ENCODE measurements at places on chromosomes 1 and 21.
A peak's percentile ranks its signal among the peaks of the same experiment; 100 is the strongest.

DNA sequence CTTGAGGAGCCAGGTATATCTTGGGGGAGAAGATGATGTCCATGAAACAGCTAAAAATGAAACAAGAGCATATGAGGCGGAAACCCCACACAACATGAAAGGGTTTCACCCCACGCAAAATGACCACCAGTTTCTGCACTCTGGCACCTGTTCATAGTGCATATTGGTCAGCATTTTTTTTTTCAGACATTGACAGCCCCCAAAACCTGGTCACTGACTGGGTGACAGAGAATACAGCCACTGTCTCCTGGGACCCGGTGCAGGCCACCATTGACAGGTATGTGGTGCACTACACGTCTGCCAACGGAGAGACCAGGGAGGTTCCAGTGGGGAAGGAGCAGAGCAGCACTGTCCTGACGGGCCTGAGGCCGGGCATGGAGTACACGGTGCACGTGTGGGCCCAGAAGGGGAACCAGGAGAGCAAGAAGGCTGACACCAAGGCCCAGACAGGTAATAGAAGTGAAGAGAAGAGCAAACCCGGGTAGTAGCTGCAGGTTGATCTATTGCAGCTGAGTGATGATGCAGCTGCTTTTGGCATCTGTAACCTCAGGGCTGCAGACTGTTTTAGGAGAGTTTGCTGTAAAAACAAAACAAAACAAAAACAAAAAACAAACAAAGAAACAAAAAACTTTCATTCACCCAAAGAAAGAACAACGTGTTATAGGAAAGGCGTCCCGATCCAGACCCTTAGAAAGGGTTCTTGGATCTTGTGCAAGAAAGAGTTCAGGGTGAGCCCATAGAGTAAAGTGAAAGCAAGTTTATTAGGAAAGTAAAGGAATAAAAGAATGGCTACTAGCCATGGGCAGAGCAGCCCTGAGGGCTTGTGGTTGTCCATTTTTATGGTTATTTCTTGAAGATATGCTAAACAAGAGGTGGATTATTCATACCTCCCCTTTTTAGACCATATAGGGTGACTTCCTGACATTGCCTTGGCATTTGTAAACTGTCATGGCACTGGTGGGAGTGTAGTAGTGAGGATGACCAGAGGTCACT is 51.0 kb downstream of the TNN start:
- no peak for DNase-seq

GRCh38 chr1:42748021-42748420 is 8.0 kb upstream of the CLDN19 start:
- DNase-seq: no peak

GRCh38 chr21:46570631-46571030 is 34.3 kb downstream of the S100B start:
- DNase-seq: no peak

DNA sequence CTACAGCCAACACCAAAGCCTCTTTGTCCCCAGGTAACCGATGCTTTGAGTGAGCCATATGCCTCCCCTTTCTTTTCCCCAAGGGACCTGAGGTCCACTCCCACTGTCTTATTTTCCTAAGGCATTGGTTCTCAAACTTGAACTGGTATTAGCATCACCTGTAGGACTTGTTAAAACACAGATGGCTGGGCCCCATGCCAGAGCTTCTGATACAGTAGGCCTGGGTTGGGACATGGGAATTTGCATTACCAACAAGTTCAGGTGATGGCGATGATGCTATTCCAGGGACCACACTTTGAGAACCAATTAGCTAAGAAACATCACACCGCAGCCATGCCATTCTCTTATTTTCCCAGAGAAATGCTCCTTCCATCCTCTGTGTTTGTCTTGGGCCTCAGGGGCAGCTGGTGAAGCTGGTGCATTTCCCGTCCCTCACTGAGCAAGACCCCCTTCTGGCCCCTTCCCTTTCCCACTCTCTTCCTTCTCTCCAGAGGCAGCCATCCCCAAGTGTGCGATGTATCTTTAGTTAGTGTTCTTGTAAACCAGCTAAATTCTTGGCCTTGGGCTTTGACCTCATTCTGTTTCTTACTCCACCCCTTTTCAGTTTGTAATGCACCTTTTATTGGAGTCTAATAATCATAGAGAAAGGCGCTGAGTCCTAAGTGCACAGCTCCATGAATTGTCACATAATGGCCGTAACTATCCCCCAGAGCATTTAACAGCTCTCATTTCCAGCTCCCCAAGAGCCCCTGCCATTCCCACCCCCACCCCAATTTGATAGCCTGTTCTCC is 14.2 kb upstream of the TTC22 start:
- DNase-seq: no peak

DNA sequence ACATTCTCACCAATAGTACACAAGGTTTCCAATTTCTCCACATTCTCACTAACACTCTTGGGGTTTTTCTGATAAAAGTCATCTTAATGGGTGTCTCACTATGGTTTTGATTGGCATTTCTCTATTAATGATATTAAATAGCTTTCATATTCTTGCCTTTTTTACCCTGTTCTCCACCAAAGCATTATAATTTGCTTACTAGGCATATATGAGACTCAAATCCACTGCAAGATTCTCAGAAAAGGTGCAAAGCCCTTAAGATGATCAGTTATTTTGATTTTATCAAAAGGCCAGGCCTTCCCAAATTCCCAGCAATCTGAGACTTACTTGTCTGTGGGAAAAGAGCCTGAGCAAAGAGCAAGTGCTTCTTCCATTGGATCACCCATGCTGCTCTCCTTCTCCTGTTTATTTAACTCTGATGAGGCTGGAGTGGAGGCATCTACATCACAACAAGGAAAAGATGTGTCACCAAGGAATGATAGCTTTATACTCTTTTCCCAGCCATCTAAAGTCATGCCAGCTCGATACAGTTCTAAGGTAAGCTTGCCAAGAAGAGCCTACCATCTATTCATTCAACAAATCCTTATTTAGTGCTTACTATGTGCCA is 24.6 kb downstream of the CLSPN start:
- no peak for DNase-seq

- DNase-seq: no peak
Observed at GRCh38 chr1:9200441-9200840, 34.1 kb upstream of the H6PD start.

- DNase-seq: no peak
Observed at GRCh38 chr1:156427957-156428356, 58.9 kb downstream of the RHBG start.

DNA sequence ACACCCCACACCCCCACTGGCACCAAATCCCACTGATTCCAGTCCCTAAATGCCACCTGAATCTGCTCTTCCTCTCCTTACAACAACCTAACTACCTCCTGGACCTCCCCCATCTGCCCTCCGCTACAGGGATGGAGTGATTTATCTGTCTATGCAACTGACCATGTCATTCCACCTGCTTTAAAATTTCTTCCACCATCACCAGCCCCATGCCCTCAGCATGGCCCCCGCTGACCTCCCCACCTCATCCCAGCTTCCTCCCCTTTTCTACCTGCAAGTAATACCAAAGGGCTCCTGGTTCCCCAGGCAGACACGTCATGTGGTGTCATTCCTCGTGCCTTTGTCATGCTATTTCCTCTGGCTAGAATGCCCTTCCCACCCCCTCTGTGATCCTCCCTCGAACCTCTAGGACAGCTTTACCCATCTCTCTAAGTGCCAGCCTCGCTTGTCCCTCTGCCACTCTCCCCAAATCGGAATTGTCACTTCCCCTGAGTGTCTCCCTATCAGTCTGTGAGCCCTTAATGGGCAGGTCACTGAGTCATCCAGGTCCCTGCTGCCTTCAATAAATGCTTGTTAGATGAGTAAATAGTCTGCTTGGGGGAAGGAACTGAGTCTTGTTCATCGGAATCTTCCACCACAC is 3.7 kb downstream of the GJB4 start:
- peak; percentile 82 for DNase-seq

DNA sequence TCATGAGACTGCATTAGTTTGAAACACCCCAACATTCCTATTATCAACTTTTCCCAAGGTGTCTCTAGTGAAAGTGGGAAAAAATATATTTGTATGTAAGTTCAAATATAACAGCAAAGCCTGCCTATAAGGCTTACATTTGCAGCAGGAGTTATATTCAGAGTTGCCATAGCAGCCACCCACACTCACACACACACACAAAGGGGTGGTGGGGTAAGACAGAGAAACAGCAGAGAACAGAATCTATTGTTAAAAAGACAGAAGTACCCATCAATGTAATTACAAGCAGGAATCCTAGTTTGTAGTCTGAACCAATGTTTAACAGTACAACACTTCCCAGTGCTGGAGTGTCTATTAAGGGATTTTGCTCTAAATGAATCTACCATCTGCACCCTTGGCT is 55.0 kb downstream of the PLPPR5 start:
- no peak for DNase-seq

- DNase-seq: no peak
Observed at GRCh38 chr1:48047116-48047515, 49.9 kb upstream of the TRABD2B start.

DNA sequence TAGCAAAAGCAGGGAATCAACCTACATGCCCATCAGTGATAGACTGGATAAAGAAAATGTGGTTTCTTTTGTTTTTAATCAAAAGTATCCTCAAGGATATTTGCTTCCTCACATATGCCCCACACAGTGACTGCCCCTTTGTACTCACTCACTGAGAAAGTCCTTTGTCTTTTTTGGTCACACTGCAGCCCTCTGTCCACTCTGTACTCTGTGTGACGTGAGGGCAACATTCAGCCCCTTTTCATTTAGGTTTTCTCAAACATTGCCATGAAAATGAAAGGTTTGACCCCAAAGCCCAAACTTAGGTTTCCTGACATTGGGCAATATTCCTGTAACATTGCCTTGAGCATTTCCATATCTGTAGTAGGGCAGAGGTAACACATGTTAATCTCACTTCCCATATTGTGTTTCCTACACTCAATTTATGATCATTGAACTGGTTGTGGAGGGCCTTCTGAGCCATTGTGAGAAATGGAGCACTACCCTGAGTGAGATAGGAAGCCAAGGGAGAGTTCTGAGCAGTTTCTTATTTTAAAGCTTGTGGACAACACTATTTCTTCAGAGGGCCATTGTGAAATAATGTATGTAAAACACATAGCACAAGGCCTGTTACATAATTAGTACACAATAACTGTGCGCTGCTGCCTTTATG is 501.9 kb upstream of the C1orf87 start:
- no peak for DNase-seq

GRCh38 chr1:208724079-208724478 is 479.9 kb upstream of the PLXNA2 start:
- DNase-seq: no peak

- no peak for DNase-seq
Observed at GRCh38 chr1:40648928-40649591, 16.4 kb downstream of the RIMS3 start.

- peak; percentile 32 for DNase-seq
Observed at GRCh38 chr1:39639305-39640130, at the start of gene HEYL. TSS of gene HEYL (minus strand) at chr1:39639643. CDS start at chr1:39639625, 18 bp downstream.

DNA sequence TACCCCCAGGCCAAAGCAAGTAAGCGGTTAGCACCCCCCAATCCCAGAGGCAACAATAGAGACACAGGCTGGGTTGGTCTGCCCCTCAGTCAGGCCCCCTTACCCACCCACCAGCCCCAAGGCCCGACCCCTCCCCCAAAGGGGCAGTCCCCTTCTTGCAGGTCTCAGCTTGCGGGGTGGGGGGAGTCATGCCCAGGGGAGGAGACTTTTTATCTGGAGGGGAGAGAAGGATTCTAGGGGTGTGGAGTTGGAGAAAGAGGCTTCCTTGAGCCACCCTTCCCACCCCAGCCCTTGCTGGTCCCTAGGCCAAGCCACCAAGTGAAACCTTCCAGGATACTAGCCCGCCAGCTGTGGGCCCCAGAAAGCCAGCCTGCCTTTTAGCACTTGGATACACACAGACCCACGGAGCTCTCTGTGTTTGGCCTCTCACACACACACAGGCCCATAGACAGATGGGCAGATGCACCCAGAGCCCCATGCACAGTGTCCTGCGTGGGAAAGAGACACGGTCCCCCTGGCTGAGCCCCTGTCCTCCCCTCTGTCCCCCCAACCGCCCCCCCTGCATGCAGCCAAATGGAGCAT is 7.1 kb downstream of the TMEM54 start:
- DNase-seq: no peak

- DNase-seq: no peak
Observed at GRCh38 chr1:66533804-66534740, at the start of gene SGIP1. TSS of gene SGIP1 (plus strand) at chr1:66534153. CDS start at chr1:66534359, 206 bp downstream.

DNA sequence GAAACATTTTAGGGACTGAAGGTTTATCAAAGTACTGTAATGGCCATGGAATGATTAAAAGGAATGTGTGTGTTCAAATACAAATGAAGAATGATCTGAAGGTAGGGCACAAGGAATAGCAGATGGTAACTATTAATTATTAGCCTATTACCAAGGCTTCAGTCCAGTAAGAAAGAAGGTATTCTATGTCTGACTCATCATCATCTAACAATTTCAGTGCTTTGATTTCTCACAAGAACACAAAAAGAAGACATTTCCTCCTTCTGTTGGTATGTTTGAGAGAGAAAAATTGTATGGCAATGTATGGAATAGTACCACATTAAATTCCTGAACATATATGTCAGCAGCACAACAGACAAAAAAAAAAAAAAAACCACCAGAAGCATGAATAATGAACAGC is 57.5 kb downstream of the TYW3 start:
- no peak for DNase-seq

- no peak for DNase-seq
Observed at GRCh38 chr1:159185121-159185520, 13.7 kb downstream of the CADM3 start.

Measured in Panc1 (cell line).